ENCODE measurements at places on chromosomes 1 and 21.

DNA sequence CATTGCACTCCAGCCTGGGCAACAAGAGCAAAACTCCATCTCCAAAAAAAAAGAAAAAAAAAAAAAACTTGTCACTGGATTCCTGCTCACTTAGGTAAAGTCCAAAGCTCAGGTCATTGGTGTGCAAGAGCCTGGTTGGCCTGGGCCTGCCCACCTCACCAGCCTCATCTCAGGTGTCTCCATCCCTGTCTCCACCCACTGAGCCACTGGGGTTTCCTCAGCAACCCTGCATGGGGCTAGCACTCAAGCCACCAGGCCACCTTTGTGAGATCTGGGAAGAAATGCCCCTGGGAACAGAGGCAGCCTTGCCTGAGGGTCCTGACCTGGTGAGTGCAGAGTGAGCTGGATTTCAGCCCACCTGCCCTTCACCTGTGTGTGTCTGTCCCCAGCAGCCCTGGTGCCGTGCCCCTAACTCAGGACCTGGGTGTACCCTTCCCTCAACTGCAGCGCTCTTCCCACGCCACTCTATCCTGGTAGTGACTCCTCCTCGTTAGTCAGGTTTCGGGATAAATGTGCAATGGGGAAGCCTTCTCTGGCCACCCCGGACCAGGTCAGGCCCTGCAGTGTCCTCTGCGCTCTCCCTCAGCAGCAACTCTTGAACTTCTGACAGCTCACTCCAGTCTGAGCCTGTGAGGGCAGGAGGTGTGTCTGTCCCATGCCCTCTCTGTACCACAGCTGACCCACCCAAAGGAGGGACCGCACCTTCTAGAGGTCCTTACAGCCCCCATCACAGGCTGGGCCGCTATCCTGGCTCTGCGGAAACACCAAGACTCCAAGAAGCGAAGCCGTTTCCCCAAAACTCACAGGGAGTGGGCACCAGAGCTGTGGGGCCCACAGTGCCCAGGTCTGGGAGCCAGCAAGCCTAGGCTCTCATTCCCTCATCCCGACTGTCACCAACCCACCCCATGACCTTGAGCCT is 3.3 kb downstream of the PDZK1IP1 start:
- DNase-seq, result no peak

- DNase-seq, result no peak
Measured at GRCh38 chr1:42319128-42319851, 15.7 kb downstream of the FOXJ3 start.

DNA sequence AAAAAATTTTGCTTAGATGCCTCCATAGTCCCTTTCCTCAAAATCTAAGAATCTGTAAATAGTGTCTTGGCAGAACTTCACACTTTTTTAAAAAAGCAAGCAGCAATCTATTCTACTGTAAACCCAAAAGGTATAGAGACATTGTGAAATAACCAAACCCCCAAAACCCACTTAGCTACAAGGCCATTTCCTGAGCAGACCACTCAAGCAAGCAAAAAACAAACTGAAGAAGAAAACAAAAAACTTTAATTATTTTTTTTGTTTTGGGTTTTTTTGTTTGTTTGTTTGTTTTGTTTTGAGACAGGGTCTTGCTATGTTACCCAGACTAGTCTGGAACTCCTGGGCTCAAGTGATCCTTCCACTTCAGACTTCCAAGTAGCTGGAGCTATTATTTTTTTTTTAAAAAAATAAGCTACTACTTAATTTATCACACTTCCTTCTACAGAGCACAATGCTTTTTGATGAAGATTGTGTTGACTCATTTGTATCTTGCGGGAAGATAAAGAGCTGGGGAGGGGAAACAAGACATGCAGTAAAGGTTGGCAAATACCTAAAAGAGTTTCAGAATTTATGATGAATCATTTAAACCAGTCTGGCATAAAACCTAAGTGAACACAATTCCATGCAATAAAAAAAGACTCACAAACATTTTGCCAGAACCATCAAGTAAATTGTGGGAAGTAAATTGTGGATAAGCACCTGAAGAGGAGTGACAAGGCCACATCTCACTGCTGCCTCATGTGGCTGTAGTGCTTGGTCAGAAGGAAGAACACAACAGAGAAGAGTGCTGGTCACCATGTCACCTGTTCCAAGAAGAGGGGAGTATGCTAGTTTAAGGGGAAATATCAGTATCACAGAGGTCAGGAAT is 2.7 kb upstream of the PTPN22 start:
- no peak for DNase-seq

GRCh38 chr1:39003281-39003680 is 12.2 kb downstream of the AKIRIN1 start:
- no peak for DNase-seq

- no peak for DNase-seq
Measured at GRCh38 chr21:31265366-31266013, 78.6 kb downstream of the TIAM1 start.

DNA sequence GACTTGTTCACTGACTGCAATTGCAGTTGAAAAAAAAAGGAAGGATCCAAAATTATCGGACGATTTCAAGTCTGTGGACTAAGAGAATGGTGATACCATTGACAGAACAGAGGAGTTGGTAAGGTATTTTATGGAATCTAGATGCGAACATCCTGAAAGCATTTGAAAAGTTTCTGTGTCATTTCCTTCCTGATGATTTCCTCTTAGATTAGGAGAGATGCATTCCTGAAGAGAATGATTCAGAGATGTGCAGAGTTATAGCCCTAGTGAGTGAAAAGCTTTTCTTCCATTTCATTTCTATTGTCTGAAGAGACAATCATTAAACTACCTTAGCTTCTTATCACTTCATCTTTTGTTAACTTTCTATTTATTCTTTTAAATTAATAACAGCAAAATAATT is 200.0 kb downstream of the KCNK2 start:
- DNase-seq, result no peak

- DNase-seq, result peak; percentile 24
Measured at GRCh38 chr1:113452921-113453770, 62.8 kb downstream of the MAGI3 start.

DNA sequence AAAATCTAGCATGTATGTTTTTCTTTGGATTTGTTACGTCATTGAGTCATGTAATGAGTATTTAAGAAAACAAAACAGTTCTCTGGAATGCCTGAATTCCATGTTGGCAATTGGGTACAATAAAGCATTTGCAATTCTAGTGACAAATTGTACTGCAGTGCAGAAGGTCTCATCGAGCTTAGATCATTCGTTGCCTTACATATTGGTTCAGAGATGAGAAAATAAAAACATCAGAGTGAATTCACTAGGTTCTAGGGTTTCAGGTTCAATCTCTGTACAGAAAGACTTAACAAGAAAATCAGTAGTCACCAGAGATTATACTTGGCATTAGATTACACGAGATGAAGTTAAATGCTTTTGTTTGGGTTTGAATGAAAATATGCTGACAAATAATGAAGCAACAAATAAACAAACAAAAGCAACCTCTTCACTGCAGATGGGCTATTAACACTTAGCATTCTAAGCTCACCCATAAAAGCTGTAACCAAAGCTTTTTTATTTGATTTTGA is 124.7 kb downstream of the RYR2 start:
- no peak for DNase-seq

DNA sequence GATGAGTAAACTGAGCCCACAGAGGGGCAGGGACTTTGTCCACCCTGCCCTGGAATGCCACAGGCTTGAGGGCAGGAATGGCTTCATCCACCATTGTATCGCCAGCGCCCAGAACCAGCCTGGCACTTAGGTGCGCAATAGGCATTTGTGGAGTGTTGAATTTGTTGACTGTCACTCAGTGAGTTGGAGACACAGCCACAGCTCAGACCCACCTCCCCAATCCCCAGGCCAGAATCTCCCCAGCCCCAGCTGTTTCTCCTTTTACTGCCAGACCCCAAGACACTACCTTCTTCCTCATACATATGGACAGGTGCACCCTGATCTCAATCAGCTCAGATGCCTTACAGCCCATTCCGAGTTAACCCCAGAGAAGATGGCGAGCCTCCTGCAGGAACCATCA is 674.5 kb downstream of the MATN1 start:
- DNase-seq, result no peak

DNA sequence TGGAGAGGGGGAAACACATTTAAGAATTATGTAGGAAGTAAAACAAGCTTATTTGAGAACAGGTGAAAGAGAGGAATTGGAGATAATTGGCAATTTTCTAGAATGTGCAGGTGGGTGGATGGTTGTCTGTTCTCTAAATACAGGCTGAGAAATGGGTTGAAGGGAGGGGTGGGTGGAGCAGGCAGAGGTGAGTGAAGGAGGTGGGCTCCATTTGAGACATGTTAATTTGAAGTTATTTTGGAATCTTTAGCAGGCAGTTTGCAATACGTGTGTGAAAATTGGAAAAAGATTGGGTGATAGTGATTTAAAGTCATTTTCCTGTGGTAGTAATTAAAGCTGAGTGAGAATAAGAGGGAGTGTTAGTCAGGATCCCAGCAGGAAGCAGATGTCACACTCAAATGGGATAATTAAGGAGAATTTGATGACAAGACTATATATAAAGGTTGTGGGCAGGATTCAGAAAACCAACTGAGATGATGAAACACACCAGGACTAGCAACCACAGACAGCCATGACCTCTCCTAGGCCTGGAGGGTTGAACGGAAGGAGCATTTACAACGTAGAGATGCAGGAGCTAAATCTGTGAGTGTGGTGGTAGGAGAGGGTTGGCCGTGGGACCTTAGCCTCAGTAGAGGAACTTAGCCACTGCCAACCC is 40.6 kb downstream of the CHRM3 start:
- no peak for DNase-seq

GRCh38 chr1:1281533-1282321 is 1.5 kb downstream of the SCNN1D start:
- no peak for DNase-seq

- no peak for DNase-seq
Measured at GRCh38 chr1:228457017-228457395, 30.2 kb upstream of the RNF187 start.

- DNase-seq, result peak; percentile 3
Measured at GRCh38 chr1:192639607-192640368, 3.8 kb downstream of the RGS13 start.

DNA sequence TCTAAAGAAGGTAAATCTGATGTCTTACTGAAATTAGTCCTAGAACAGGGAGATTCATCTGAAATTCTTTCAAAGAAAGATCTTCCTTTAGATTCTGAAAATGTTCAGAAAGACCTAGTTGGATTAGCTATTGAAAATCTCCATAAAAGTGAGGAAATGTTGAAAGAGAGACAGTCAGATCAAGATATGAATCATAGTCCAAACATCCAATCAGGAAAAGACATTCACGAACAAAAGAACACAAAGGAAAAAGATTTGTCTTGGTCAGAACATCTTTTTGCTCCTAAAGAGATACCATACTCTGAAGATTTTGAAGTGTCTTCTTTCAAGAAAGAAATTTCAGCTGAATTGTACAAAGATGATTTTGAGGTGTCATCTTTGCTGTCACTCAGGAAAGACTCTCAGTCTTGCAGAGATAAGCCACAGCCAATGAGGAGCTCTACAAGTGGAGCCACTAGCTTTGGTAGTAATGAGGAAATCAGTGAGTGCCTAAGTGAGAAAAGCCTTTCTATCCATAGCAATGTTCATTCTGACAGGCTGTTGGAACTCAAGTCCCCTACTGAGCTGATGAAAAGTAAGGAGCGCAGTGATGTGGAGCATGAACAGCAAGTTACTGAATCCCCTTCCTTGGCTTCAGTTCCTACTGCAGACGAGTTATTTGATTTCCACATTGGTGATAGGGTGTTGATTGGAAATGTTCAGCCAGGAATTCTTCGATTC is 61.6 kb upstream of the QSOX1 start:
- no peak for DNase-seq

DNA sequence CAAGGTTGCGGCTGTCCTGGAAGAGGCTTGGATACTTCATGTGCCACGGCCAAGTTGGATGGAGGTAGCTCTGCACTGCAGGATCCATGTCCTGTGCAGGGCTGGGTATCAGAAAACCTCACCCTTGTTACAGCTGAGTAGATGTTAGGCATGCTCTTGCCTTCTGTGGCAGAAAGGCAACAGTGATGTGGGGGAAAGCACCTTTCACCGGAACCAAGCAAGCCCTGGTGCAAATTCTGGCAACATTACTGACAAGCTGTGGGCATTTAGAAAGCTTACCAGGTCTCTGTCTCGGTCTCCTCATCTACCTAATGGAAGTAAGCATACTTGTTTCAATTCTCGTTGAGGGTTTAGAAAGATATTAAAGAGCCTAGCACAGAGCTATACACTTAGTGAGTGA is 14.5 kb upstream of the CDCA8 start:
- DNase-seq, result no peak

- DNase-seq, result no peak
Measured at GRCh38 chr1:182599339-182599738, 4.8 kb downstream of the RGS16 start.

DNA sequence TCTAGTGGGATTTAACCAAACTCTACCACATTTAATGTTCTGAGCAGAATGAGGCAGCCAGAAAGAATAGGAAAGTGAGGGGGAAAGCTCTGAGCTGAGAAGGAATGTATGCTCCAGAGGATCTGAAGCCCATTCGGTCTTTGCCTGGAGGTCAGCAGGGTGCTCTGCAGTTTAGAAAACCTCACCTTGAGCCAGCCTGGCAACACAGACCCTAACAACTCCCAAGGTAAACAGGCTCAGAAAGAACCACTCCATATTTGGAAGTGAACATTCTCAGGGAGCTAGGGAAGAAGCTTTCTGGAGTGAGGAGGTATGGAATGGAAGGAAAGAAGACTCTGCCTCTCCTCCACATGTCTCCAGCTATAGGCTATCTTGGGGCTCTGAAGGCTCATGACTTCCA is 398.8 kb downstream of the SEC16B start:
- no peak for DNase-seq

- no peak for DNase-seq
Measured at GRCh38 chr1:182335771-182336566, 55.6 kb downstream of the GLUL start.

GRCh38 chr1:33654267-33654834 is 181.9 kb downstream of the ZSCAN20 start:
- DNase-seq, result no peak

GRCh38 chr21:29305068-29305467 is 6.3 kb downstream of the BACH1 start:
- DNase-seq, result no peak

DNA sequence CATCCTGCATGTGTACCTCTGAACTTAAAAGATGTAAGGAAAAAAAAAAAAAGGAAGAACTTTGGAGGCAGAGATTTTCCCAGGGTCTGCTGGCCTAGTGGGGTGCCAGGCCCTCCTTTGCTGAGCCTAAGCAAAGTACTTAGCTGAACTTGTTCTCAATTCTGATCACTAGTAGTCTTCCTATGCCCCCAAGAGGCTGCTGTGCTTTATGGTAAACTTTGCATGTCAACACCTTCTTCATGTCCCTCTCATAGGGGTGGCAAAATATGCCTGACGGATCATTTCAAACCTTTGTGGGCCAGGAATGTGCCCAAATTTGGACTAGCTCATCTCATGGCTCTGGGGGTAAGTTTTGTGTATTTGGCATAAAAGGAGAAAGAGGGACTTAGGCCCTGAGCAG is 1.4 kb upstream of the USP21 start:
- DNase-seq, result no peak

All from GM13976 (cell line).